ENCODE measurements at places on chromosomes 6 and 20. TPM values are rescaled to one million over a fixed set of nuclear protein-coding genes. Genes with fewer than 3 reads are reported as not detected.

DNA sequence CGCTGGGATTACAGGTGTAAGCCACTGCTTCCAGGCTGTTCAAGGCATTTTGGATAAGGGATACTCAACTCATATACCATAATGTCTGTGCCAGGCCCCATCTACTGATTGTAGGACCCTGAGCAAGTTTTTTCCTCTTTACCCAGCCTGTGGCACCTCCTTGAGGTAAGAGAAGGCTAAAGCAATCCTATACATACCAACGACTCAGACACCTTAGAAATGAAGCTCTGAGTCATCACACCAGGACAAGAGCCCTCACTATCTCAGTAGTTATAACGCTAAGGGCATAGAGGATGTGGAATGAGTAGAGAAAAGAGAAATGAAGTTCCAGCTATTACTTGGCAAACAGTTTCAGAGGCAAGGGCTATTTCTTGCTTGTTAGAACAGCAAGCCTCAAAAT, 16.9 kb downstream of the NDRG3 start:
- peaks cover 30% of the 10 kb centered on the region for H3K4me1 ChIP-seq
- H3K36me3 ChIP-seq, result no peaks in the 10 kb centered on the region
- no peak overlapping the region for H3K27ac ChIP-seq
- DNase-seq, result no peak
- no peak overlapping the region for H3K4me3 ChIP-seq

DNA sequence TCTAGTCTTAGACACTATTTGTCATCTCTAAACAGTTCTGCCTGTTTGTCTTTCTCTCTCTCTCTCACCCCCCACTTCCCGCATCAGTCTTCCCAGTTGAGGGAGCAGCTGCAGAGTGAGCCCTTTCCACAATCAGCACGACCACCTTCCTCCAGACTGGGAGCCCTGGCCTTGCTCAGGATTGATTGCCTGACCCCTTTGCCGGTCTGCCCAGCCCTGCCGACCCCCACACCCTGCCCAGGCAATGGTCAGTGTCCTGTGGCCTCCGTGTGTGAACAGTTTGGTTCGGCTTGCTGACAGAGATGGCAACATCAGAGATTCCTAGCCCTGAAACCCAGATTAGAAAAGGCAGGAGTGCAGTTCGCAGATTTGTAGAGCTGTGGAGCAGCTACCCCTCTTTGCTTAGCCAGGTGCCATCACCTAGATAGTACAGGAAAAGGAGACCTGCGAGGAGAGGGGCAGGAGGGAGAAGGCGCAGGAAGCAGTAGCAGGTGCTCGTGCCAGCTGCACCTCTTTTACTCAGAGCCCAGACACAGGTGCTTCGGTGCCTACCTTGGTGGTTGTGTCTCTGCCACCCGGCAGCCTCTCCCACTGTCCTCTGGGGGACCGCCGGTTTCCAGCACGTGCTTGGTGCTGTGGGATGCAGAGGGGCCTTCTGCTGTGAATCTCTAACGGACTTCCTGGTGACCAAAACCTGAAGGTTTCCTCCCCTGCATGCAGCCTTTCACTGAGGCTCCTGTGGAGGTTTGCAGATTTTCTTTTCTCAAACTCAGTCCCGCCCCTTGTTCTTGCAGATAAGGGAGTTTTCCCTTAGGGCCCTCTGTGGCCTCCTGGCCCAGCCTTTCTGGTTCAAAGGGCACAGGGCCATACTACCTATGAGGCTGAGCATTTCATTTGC, 92.4 kb downstream of the SCML4 start:
- peaks cover 21% of the 10 kb centered on the region for H3K36me3 ChIP-seq
- DNase-seq, result peak; percentile 36
- H3K4me3 ChIP-seq, result peak overlapping the region; percentile 89
- no peaks in the 10 kb centered on the region for H3K27me3 ChIP-seq

GRCh38 chr6:5751525-5752390, 255.0 kb downstream of the NRN1 start:
- peaks cover 44% of the 10 kb centered on the region for H3K36me3 ChIP-seq
- H3K27me3 ChIP-seq, result no peaks in the 10 kb centered on the region
- H3K4me3 ChIP-seq, result no peak overlapping the region
- H3K27ac ChIP-seq, result no peak overlapping the region
- DNase-seq, result no peak

GRCh38 chr6:126947070-126947469, 171.4 kb upstream of the RSPO3 start:
- H3K4me3 ChIP-seq, result no peak overlapping the region
- H3K27ac ChIP-seq, result no peak overlapping the region
- no peaks in the 10 kb centered on the region for H3K36me3 ChIP-seq
- H3K27me3 ChIP-seq, result no peaks in the 10 kb centered on the region
- no peaks in the 10 kb centered on the region for H3K4me1 ChIP-seq

DNA sequence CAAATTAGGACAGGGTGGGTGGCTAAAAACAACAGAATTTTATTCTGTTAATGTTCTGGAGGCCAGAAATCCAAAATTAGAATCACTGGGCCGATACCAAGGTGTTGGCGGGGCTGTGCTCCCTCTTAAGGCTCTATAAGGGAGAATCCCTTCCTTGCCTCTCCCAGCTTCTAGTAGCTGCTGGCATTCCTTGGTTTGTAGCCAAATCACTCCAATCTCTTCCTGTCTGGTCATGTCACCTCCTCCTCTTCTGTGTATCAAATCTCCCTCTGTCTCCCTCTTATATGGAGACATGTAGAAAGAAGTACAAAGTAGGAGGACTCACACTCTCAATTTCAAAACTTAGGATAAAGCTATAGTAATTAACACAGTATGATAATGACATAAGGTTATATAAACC, 102.9 kb upstream of the SIRPA start:
- H3K4me3 ChIP-seq, result no peak overlapping the region
- H3K27me3 ChIP-seq, result peaks cover 35% of the 10 kb centered on the region
- DNase-seq, result no peak
- H3K4me1 ChIP-seq, result no peaks in the 10 kb centered on the region
- H3K36me3 ChIP-seq, result no peaks in the 10 kb centered on the region

DNA sequence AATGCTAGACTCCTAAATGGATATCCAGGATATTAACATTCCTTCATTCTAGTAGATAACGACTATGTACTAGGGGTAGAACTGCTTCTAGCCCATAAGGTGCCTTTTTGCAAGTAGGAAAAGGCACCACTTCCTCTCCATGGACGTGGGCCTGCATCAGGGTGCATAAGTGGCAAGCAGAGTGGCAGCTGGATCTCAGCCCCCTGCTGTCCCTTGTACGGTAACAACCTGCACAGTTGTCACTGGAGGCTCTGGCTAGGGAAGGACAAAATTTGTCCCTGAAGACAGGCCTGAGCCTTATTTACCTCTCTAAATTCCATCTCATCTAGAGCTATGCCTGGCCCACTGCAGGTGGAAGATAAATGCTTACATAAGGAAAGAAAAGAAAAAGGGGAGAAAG, 42.5 kb upstream of the SAYSD1 start:
- peaks cover 28% of the 10 kb centered on the region for H3K4me1 ChIP-seq
- H3K4me3 ChIP-seq, result no peak overlapping the region
- peaks cover 7% of the 10 kb centered on the region for H3K36me3 ChIP-seq
- H3K27me3 ChIP-seq, result no peaks in the 10 kb centered on the region
- no peak overlapping the region for H3K27ac ChIP-seq
- DNase-seq, result no peak

DNA sequence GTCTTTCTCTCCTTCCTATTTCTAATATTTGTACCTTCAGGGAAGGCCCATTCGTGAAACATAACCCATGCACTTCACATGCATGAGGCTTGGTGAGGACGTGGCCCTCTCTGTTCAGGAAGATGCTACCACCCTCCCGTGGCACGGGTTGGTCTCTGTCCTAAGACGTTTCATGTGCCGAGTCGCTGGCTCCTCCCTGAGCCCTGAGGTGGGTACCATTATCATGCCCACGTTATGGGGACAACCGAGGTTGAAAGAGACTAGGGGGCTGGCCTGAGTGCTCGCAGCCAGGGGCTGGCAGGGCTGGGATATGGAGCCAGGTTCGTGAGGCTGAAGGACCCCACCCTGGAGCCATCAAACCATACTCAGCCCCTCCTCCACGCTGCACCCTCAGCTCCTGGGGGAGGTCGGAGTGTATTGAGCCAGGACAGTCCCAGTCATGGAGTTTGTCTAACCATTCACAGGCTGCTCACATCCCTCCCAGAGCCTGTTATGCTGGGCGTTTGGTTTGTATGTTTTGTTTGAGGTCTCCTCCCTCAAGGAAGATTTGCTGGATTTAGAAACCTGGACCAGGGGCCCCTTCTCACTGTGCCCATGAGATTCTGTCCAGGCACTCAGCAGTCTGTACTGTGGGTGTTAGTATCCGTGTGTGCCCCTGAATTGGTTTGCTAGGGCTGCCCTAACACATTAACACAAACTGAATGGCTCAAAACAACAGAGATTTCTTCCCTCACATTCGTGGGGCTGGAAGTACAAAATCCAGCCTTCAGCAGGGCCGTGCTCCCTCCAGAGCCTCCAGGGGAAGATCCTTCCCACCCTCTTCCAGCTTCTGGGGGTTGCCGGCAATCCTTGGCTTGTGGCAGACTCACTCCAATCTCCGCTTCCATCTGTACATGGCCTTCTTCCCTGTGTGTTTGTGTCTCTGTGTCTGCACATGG, 88.3 kb downstream of the ANKRD60 start:
- H3K4me3 ChIP-seq, result no peak overlapping the region
- H3K27ac ChIP-seq, result no peak overlapping the region
- no peak for DNase-seq
- peaks cover 22% of the 10 kb centered on the region for H3K27me3 ChIP-seq
- H3K4me1 ChIP-seq, result no peaks in the 10 kb centered on the region

DNA sequence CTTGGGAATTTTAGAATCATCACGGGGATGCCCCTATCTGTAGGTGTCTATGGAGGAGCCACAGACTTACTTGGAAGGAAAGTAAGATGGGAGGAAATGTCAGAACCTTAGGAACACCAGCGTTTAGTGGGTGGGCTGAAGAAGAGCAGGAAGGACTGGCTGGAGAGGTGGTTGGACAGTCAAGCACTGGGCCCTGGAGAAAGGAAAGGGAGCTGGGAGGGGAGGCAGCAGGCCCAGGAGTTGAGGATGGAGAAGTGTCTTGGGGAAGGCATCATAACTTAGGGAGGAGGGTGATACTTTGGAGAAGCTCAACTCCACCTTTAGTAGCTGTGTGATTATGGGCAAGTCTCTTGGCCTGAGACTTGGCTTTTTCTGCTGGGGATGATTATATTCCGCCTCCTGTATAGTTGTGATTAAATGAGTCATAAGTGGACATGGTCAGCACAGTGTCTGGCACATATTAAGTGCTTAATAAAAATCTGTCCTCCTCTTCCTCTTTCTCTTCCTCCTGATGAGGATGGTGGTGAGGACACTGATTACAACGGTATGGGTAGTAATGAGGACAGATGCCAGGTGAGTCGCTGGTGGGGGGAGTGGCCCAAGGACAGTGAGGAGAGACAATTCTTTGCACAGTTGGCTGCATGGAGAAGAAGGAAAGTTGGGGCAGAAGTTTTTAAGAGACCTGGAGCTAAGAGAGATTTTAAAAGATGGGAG, 125.7 kb downstream of the TOX2 start:
- no peaks in the 10 kb centered on the region for H3K36me3 ChIP-seq
- no peaks in the 10 kb centered on the region for H3K4me1 ChIP-seq
- peaks cover 7% of the 10 kb centered on the region for H3K27me3 ChIP-seq

- DNase-seq, result no peak
- H3K27me3 ChIP-seq, result peaks cover 24% of the 10 kb centered on the region
- H3K4me1 ChIP-seq, result no peaks in the 10 kb centered on the region
- H3K36me3 ChIP-seq, result no peaks in the 10 kb centered on the region
- no peak overlapping the region for H3K27ac ChIP-seq
Observed at GRCh38 chr6:40844246-40844645, 194.8 kb downstream of the UNC5CL start.

DNA sequence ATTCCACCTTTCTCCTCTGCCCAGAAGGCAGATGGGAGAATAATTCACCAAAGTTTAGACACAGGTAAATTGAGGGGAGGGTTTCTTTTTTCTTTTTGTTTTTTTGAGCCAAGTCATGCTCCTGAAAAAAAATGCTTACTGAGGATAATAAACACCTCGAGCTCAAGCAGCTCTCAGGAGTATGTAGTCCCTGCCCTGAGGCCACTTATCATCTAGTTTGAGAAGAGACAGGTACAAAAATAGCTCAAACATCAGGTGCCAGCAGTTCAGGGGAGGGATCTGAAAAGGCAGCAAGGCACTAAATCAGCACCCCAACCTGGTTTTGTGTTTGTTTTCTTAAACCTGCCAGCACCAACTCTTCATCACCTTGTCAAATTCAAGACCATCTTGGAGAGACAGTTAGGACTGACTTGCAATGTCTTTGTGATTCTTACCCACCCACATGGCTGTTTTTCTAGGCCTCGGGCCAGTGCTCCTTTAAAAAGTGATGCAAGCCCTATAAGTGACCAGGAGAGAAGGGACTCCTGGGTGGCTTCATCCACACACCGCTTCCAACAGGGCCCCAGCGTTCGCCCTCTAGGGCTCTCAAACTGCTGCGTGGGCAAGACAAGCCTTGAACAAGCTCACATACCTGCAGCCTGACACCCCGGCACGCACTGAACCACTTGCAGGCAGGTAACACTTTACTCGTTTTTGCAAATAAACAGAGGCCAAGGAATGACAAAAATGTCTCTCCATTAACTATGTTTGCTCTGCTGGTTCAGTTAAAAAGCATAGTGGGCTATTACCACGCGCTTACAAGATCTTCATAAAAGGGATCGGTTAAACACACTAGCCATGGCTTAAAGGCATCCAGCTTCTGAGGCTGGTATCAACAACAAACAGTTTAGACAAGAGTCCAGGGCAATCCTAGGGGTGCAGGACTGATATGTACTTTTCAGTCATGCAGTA, 13.9 kb downstream of the JAG1 start:
- peaks cover 33% of the 10 kb centered on the region for H3K27me3 ChIP-seq
- no peaks in the 10 kb centered on the region for H3K4me1 ChIP-seq
- H3K27ac ChIP-seq, result no peak overlapping the region
- H3K4me3 ChIP-seq, result no peak overlapping the region

GRCh38 chr6:10368861-10369260, 46.0 kb downstream of the TFAP2A start:
- no peak overlapping the region for H3K4me3 ChIP-seq
- H3K27ac ChIP-seq, result no peak overlapping the region
- no peaks in the 10 kb centered on the region for H3K36me3 ChIP-seq

- peak overlapping the region; percentile 2 for H3K4me3 ChIP-seq
- peaks cover 27% of the 10 kb centered on the region for H3K4me1 ChIP-seq
- H3K27ac ChIP-seq, result peak overlapping the region; percentile 84
- DNase-seq, result no peak
- H3K36me3 ChIP-seq, result peaks cover 18% of the 10 kb centered on the region
Observed at GRCh38 chr6:104788400-104788799, 71.3 kb downstream of the HACE1 start.

SMPDL3A gene
- not detected for total RNA-seq

GRM1 gene
- not detected for total RNA-seq

EDN3 gene
- total RNA-seq, result not detected

SLC16A10 gene
- total RNA-seq, result 13.4 TPM

APCDD1L gene
- not detected for total RNA-seq

MUC21 gene
- not detected for total RNA-seq

OR2J3 gene
- total RNA-seq, result not detected
